ENCODE measurements at places on chromosomes 2 and 18. TPM values are rescaled to one million over a fixed set of nuclear protein-coding genes. Genes with fewer than 3 reads are reported as not detected.

DNA sequence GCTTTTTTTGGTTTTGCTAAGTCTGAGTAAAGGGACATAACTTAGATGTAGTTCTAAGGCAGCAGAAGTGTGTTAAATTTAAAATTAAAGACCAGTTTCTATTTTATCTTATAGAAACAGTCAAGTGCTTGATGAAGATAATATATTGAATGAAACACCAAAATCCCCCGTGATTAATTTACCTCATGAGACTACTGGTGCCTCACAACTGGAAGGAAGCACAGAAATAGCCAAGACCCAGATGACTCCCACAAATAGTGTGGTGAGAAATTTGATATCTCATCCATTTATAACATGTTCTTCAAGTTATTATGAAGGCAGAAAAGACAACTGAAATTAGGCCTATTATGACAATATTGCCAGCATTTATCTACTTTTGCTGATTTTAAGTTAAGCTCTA, 45.6 kb downstream of the APLF start:
- no peak for DNase-seq

DNA sequence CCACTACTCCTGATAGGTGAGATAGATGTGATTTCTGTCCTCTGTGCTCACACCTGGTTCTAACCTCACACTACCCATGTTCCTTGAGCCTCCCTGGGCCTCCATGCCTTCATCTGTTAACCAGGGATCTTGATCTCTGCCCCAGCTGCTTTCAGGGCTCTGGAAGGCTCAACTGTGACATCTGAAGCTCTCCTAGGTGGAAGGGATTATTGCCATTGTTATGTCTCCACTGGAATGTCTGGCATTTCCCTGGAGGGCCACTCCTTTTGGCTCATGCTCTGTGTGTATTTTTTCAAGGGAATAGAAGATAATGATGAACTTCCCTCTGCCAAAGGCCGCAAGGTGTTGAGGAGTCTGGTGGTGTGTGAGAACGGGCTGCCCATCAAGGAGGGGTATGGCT, 41.2 kb downstream of the PCARE start:
- DNase-seq: no peak

The HOXD13 gene
- total RNA-seq: not detected

GRCh38 chr2:179936654-179937053, 70.4 kb downstream of the CWC22 start:
- peak; percentile 64 for DNase-seq

The FIGN gene
- not detected for total RNA-seq

- DNase-seq: no peak
Measured at GRCh38 chr2:117714110-117714509, 100.4 kb upstream of the DDX18 start.

DNA sequence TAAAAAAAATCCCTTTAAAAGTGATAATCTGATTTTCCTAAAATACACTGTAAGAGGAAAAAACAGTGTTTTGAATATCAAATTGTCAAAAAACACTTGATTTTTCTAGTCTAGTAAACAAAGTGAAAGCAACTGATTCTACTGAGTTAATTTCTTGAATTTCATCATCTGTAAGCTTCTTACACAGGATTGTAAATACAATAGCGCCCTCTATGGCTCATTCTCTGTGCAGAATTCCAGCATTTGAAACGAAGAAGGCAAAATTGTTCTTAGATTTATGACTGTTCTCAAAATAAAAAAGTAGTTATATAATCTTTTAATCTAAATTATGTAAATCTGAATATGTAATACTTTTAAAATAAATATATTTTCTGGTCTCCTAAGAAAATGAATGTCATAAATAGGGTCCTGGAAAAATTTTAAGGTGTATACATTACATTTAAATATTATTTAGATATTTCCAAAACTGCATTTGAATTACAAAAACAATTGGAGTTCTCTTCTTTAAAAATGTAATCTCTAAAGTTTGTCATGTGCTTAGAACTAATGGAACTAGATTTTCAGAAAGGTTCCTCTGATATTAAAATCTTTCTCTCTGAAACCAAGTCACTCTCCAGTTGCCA, 176.9 kb upstream of the MC4R start:
- peak; percentile 16 for DNase-seq

GRCh38 chr2:195779491-195779890, 122.5 kb downstream of the SLC39A10 start:
- no peak for DNase-seq

The UGT1A9 gene
- total RNA-seq: not detected

The TEX261 gene
- total RNA-seq: 39.1 TPM

GRCh38 chr2:216163518-216163917, 54.4 kb downstream of the XRCC5 start:
- no peak for DNase-seq

GRCh38 chr18:46334868-46335281, 230.7 kb downstream of the HAUS1 start:
- DNase-seq: peak; percentile 53

GRCh38 chr2:140154706-140155105, 1374.5 kb upstream of the NXPH2 start:
- DNase-seq: no peak

GRCh38 chr2:233443511-233444183, 89.4 kb downstream of the DGKD start:
- DNase-seq: peak; percentile 91

- no peak for DNase-seq
Measured at GRCh38 chr2:232236200-232236599, 142.4 kb upstream of the ALPP start.

- no peak for DNase-seq
Measured at GRCh38 chr2:18835787-18836186, 246.4 kb upstream of the NT5C1B start.

The GATA6 gene
- total RNA-seq: not detected

GRCh38 chr18:62978251-62979049, 263.1 kb downstream of the PHLPP1 start:
- DNase-seq: no peak

GRCh38 chr2:9135822-9136558, 70.6 kb upstream of the ASAP2 start:
- DNase-seq: no peak

The ARID5A gene
- 179 TPM for total RNA-seq

DNA sequence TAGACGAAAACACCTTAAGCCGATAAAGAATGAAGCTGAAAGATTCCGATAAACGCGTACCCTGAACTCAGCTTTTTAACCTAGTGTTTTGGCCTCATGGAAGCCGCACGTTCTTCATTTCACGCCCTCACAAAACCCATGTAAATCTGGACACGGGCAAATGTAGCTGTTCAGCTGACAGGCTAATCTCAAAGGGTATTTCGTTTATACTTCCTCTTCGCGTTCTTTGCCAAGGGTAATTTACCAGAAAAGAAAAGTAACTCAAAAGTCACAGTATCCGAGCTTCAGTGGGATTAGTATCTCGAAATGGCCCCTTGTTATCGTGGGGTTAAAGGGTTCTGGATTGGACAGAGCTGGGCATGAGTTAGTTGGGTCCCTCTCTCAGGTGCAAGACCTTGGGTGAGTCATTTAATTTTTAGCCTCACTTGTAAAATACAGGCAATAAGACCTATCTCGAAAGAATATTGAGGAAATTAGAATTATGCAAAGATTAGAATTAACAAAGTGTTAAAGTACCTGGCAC, 22.0 kb upstream of the STPG4 start:
- no peak for DNase-seq

The GALR1 gene
- not detected for total RNA-seq

DNA sequence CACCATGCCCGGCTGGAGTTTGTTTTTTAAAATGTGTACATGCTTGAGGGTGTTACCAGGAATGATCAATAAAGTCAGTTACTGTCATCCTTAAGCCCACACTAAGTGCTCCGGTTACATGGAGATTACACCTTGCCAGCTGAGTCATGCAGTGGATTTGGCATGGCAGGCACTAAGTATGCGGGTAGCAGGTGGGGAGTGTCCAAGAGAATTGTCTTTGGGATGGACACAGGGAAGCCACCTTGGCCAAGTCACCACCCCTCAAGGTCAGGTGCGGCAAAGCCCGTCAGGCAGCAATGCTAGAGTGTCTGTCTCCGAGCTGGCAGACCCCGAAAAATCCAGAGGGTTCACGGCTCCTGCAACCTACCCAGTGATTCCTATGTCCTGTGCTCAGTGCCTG, 54.8 kb downstream of the GBX2 start:
- DNase-seq: no peak

- no peak for DNase-seq
Measured at GRCh38 chr2:178213991-178214390, 19.7 kb downstream of the OSBPL6 start.

DNA sequence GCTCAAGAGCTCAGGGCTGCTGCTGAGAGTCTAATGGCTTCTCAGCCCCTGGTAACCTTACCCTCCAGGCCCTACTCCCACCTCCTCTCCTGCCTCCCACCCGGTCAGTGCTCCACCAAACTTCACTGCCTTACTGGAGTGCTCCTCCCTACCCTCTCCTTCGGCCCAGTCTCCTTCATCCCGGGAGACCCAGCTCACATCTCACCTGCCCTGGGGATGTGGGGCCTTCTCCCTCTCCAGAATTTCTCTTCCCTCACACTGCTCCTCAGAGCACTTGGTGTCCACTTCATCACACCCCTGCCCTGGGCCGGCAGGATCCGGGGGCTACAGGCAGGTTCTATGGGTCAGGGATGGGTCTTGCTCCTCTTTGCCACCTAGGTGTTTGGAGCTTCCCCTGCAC, 21.6 kb downstream of the PTPN18 start:
- no peak for DNase-seq

GRCh38 chr2:65464604-65465003, 32.2 kb upstream of the SPRED2 start:
- DNase-seq: no peak

GRCh38 chr2:29311458-29311857, 196.2 kb downstream of the CLIP4 start:
- no peak for DNase-seq

- no peak for DNase-seq
Measured at GRCh38 chr18:25262920-25263319, 89.0 kb downstream of the ZNF521 start.

DNA sequence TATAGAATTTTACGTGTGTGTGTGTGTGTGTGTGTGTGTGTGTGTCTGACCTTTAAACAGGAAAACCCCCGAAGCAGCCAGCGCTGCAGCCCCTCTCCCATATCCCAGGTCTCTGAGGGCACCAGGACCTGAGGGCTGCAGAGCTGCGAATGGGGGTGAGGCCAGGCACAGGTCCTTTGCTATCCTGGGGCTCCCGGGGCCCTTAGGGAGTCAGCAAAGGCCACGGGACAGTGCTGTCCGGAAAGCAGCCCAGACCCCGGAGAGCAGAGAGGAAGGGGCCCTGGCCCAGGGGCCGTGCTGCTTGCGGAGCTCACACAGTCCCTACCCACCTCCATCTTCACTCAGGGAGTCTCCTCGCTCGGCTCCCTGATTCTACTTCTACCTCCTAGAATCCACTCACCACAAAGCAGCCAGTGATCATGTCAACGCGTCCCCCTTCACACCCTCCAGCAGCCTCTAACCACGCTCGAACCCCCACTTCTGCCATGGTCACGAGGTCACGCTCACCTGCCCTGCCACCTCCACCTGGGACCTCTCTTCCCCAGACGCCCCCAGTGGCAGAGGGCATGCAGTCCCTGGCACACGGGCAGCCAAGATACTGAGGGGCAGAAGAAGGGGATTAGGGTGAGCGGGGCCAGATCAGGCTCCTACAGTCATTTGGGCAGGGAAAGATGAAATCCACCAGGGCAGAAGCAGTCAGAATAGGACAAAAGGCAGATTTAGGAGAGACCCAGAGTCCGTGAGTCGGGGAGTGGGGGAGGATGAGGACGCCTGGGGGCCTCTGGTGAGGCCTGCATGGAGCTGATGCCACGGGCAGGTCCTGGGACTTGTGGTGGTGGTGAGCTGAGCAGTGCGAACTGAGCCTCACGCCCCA, 86.7 kb downstream of the USP40 start:
- DNase-seq: no peak

- DNase-seq: no peak
Measured at GRCh38 chr18:50696929-50697328, 122.9 kb downstream of the MRO start.

DNA sequence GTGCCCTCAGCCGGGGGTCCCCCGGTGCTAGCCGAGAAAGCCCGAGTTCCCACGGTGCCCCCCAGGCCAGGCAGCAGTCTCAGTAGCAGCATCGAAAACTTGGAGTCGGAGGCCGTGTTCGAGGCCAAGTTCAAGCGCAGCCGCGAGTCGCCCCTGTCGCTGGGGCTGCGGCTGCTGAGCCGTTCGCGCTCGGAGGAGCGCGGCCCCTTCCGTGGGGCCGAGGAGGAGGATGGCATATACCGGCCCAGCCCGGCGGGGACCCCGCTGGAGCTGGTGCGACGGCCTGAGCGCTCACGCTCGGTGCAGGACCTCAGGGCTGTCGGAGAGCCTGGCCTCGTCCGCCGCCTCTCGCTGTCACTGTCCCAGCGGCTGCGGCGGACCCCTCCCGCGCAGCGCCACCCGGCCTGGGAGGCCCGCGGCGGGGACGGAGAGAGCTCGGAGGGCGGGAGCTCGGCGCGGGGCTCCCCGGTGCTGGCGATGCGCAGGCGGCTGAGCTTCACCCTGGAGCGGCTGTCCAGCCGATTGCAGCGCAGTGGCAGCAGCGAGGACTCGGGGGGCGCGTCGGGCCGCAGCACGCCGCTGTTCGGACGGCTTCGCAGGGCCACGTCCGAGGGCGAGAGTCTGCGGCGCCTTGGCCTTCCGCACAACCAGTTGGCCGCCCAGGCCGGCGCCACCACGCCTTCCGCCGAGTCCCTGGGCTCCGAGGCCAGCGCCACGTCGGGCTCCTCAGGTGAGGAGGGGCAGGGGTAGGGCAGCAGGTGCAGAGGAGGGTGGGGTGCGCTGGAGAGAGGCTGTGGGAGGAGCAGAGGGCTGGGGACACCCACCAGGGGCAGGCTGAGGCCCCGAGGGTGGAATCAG, 14.1 kb upstream of the GMPPA start:
- DNase-seq: peak; percentile 27

DNA sequence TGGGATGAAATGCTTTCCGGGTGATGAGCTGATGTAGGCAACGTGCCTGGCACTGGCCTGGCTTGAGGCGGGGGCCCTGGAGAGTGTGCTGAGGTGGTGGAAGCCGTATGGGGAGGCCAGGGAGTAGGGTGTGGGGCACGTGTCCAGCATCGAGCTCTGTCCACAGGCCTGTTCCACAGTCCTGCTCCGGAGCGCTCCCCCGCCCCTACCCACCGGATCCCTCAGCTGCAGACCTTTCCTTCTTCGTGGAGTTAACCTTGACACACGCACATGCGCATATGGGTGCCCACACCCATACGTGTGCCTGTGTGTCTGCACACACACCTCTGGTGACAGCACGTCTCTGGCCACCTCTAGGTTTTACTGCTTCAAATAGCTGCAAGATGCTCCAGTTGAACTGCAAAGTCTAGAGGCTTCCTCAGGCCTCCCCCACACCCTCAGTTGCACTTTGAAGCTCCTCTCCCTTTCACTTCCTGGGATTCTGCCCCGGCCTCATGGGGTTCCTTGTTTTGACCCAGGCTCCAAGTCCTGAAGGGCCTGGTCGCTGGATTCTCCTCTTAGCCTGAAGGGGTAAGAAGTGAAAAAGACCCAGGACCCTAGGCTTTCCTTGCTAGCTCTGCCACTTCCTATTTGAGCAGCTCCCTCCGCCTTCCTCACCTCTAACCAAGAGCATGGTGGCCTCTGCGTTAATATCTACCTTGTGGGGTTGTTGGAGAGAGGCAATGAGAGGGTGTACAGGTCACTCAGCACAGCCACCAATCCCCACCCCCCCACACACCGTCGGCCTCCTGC, 49.5 kb downstream of the INHBB start:
- DNase-seq: no peak

- no peak for DNase-seq
Measured at GRCh38 chr18:55076643-55077218, 117.5 kb upstream of the CCDC68 start.

The TCF7L1 gene
- total RNA-seq: 0.07 TPM
